ENCODE measurements at places on chromosomes 3 and 15.

GRCh38 chr15:31974855-31975829, 55.2 kb upstream of the CHRNA7 start:
- peak; percentile 42 for DNase-seq

GRCh38 chr3:56290374-56290773, 177.9 kb downstream of the ERC2 start:
- no peak for DNase-seq

DNA sequence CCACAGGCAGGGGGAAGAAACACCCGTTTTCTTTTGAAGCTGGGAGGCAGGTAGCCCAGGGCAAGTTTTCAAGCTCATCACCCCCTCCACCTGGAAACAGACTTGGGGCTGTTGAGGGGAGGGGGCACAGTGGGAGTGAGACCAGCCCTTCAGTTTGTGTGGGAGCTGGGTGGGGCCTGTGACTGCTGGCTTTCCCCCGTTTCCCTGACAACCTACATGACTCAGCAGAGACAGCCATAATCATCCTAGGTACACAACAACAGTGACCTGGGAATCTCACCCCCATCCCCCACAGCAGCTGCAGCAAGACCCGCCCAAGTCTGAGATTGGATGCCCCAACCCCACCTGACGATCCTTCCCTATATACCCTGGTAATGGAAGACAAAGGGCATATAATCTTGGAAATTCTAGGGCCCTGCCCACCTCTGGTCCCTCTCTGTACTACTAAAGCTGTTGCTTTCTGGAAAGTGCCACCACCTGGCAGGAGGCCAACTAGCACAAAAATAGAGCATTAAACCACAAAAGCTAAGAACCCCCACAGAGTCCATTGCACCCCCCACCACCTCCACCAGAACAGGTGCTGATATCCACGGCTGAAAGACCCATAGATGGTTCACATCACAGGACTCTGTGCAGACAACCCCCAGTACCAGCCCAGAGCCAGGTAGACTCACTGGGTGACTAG, 422.2 kb upstream of the SGO1 start:
- peak; percentile 6 for DNase-seq

DNA sequence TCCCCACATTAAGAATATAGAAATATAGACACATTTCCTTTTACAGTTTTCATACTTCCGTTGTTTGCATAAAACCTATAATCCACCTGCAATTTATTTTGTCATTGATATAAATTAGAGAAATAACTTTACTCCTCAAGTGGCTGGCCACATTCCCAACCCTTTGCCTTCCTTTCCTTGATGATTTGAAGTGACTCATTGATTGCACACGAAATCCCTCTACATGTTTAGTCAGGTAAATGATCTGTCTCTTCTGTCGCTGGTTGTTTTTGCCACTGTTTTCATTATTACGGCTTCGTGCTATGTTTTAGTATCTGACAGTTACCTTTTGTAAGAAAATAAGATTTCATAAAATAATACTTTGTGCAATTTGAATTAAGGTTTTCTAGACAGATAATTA, 272.2 kb upstream of the NR2E3 start:
- DNase-seq = no peak

DNA sequence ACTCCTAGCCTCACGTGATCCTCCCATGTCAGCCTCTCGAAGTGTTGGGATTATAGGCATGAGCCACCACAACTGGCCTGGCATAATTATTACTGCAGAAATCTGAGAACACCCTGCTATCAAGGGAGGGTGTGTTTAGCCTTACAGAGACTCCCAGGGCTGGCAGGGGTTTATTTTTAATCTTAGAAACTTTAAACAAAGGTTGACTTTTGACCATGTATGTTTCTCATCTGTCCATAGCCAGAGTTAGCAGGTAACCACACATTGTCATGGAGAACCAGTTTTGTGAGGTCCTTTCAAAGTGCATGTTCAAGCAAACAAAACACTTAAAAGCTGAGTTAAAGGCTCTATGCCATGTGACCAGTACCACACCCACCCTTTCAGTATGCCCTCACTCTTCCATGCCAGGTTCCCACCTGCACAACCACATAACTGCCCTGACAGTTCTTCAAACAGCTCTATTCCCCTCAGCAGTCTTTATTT, 11.1 kb downstream of the SIAH2 start:
- peak; percentile 17 for DNase-seq

GRCh38 chr3:41848753-41849574, 112.9 kb downstream of the ULK4 start:
- no peak for DNase-seq

DNA sequence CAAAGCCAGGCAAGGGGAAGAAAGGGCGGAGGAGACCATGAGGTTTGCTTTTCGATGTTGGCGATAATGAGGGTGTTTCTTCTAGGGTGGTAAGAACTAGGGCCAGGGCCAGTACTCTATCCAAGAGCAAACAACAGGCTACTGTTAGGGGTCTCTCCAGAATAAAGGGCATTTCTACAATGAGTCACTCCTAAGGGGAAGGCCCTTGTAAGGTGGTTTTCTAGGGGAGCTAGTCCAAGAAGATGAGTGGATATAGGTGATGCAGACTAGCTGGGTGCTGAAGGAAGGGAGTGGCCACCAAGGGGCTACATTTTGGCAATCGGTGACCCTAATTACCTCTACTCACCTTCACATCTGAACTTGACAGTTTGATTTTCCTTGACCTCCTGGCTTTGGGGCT, 148.5 kb upstream of the HACD2 start:
- DNase-seq = peak; percentile 22

DNA sequence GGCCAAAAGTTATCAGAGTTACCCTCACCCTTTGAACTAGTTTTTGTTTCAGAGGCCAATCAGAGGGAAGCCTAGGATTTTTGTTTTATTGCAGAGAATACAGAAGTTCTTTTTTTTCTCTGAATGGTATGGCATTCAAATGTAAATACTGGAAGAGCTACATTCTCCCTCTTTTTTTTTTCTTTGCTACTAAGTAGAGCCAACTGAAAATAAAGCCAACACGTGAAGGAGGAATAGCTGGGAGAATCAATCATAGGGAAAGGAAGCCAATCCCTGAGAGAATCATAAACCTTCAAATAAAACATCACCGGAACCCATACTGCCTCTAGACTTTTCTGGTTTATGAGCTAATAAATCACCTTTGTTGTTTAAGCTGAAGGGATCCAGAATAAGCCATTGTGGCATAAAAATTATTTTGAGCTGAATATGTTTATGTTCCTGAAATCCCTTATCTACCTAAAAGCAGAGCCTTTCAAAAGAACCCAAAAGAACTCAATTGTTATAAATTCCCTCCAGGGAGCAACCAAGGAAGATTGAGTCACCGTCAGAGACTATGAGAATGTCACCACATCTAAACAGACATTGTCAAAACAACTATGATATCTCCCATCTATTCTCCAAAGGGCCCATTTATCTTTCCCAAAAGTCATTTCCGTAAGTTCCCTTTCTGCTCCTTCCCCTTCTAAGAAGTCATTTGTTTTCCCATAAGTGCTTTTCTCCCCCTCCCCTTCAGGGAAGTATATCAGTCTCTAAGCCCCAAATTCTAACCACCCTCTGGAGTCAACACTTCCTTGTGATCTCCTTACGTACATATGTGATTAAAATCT, 3.8 kb upstream of the ZNF280D start:
- peak; percentile 16 for DNase-seq

GRCh38 chr3:141321109-141321497, 47.2 kb upstream of the ZBTB38 start:
- DNase-seq = peak; percentile 61

DNA sequence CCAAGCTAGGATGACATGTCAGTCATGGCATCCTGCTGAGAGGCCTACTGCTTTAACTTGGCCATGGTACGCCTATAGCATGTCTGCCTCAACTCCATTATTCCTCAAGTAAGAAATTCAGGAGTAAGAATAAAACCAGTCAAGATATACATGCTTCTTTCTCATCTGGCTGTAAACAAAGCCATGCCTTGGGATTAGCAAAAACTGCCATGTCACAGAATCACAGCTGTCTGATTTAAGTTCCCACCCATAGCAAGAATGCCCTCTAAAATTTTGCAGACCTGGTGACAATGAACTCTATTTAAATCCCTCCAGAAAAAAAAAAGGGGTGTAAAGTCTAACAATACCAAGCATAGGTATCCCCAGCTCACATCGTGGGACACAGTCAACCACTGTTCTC, 55.6 kb upstream of the ACAN start:
- no peak for DNase-seq

DNA sequence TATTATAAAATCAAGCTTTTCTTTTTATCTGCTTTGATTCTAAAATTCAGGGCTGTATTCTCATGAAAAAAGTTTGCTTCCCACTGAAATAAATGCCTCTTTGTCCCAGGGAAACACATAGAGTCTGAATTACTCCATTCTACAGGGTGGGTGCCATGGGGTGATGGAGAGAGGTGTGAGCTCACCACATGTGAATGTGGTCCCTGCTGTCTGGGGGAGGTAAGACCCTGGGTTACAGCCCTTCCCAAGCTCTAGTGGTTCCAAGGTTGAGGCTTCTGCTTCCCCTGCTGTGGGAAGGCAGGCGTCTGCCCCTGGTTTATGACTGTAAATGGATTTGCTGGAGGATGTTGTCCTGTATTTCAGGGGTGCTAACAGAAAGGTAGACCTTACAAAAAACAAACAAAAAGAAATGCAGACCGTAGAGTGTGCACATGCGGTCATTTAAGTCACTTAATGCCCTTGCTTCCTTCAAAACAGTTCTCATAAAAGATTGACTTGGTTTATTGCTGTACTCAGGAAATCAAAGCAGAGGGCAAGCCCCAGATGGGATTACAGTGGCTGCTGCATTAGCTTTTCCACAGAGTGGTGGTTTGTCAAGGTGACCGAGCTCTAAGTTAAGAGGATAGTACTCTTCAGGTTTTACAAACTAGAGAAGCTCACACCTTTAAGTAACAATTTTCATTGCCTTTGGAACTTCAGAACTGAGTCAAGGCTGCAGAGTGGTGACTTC, 49.2 kb downstream of the CTDSPL start:
- peak; percentile 66 for DNase-seq

DNA sequence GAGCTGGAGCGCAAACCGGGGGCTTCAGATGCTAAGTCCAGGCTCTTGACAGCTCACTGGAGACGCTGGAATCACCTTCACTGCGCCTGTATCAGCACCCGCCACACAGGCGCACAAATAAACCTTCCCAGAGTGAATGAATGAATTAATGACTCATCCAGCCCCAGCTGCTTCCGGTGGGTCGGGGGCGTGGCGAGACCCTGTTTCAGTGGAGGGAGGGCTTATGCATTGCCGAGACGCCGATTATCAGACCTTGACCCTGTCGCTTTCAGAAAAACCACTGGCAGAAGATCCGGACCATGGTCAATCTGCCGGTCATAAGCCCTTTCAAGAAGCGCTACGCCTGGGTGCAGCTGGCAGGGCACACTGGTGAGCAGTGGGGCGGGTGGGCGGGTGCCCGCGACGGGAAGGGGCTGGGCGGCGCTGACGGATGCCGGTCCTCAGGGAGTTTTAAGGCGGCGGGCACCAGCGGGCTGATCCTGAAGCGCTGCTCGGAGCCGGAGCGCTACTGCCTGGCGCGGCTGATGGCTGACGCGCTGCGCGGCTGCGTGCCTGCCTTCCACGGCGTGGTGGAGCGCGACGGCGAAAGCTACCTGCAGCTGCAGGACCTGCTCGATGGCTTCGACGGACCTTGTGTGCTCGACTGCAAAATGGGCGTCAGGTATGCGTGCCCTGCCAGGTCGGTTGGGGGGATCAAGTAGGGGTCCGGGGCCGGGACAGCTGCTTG, 7.7 kb downstream of the ITPKA start:
- no peak for DNase-seq

GRCh38 chr3:62940771-62941563, 65.8 kb upstream of the CADPS start:
- DNase-seq = peak; percentile 46

- DNase-seq = no peak
Measured at GRCh38 chr15:37625576-37625975, 308.9 kb upstream of the TMCO5A start.

GRCh38 chr3:186281176-186281575, 80.9 kb downstream of the DGKG start:
- DNase-seq = no peak

DNA sequence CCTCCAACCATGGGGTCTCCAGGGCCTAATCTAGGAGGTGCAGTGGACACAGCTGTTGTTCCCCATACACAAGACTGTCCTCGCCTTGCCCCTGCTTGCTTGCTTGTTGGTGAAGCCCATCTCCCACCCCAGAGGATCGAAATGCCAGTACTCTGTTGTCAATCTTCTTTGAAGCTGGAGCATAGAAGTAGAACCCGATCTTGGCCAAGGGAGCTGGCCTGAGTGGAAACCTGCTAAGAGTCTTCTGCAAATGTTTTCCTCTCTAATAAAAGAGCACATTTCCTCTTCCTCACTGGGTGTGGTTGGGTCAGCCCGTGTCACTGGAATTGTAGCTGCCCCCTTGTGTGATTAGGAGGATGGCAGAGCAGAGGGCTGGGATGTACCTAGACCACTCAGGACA, 85.4 kb downstream of the HES1 start:
- DNase-seq = no peak

GRCh38 chr15:32096916-32097617, 66.8 kb downstream of the CHRNA7 start:
- no peak for DNase-seq

DNA sequence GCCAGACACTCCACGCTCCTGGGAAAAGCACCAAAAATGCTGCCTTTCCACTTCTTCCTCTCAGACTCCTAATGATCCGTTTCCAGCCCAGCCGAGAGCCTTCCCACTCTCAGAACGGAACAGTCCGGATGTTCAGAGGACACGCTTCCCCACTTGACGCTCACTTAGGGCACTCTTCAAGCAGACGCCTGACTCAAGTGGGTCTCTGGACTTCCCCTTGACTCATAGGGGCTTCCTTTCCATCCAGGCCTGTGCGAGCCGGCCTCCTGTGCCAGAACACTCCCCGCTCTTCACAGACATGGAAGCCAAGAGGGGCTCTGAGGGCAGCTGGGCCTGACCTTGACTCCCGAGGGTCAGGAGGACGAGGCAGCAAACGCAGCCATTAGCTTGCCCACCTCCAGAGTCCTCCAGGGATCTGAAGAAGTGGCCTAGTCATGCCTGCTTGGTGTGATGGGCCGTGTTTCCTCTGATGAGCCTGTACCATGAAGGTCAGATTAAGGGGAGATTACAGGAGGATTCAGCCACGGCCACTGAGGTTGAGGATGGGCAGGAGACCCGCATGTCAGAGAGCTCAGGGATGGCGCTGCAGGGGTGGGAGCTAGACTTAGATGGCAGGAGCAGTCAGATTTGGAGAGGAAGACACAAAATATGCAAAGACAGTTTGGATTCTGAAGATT, 114.7 kb upstream of the TLE3 start:
- no peak for DNase-seq

- DNase-seq = no peak
Measured at GRCh38 chr3:16607718-16608117, 2.5 kb upstream of the DAZL start.

- DNase-seq = no peak
Measured at GRCh38 chr3:79729096-79729495, 38.7 kb downstream of the ROBO1 start.

DNA sequence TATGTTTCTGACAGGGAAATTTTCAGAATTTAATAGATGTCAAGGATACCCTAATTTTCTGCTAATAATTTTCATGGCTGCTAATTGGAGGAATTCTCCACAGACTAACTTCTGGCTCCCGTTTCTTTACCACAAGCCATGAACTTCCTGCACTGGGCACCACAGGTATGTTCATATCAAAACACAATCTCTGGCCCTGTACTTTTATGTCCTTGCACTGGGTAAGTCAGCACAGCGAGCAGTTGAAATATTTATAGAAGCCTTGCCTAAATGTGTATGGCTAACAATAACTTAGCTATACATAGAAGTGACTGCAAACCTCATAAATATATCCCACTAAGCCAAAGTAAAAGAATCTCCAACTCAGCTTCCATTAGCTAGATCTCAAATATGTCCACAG, 246.9 kb downstream of the ZIC1 start:
- peak; percentile 59 for DNase-seq

- DNase-seq = no peak
Measured at GRCh38 chr3:98690876-98691275, 72.3 kb upstream of the ST3GAL6 start.

All from SW480 (cell line).